ENCODE measurements at places on chromosomes 6 and 20. TPM values are rescaled to one million over a fixed set of nuclear protein-coding genes. Genes with fewer than 3 reads are reported as not detected.

GRCh38 chr6:142485256-142485655, 183.4 kb downstream of the ADGRG6 start:
- H3K27me3 ChIP-seq: no peaks in the 10 kb centered on the region
- DNase-seq: no peak
- no peak overlapping the region for H3K4me3 ChIP-seq
- no peak overlapping the region for H3K27ac ChIP-seq
- H3K36me3 ChIP-seq: no peaks in the 10 kb centered on the region
- no peaks in the 10 kb centered on the region for H3K4me1 ChIP-seq

DNA sequence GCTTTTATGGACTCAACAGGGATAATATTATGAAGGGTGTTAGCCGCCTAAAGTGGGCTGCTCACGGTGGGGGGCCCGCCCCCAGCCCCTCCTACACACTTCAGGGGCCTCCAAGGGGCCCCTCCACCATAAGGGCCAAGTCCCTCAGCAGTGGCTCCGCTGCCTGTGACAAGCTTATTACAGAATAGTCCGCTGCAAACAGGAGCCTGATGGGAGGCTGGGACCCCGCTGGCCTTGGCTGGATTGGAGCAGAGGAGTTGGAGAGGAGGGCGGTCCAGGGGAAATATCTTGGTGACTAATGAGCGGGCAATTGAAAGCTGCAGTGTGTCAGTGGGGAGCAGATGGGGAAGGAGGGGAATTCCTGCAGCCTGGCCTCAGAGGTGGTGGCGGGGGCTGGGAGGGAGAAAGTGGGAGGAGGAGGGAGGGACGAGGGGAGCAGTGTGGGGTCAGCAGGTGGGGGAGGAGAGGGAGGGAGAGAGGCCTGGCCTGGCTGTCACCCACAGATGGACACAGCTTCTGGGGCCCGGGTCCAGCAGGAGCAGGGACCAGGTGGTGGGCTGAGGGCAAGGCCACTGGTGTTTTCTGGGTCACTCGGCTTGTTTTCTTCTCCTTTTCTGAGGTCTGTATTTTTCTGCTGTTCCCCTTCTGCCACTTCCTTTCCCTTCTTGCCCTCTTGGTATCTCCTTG, 57.6 kb upstream of the FOXP4 start:
- no peak overlapping the region for H3K4me3 ChIP-seq
- no peak for DNase-seq
- H3K4me1 ChIP-seq: no peaks in the 10 kb centered on the region
- no peaks in the 10 kb centered on the region for H3K36me3 ChIP-seq
- H3K27ac ChIP-seq: no peak overlapping the region

DNA sequence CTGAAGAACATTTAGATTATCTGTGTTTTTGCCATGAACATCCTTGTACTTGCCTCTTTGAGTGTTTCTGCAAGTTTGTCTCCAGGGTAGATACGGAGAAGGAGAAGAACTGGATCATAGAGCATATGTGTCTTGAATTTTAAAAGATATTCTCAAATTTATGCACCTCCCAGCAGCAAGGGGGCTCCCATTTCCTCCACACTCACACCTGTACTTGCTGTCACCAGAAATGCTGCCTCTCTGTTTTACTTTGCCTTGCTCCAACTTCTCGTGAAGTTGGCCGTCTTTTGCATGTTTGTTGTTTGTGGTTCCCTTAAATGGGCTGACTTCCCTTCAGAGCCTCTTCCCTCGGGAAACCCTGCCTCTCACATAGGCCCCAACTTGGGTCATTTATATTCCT, 171.0 kb downstream of the TFAP2C start:
- no peak overlapping the region for H3K4me3 ChIP-seq
- no peaks in the 10 kb centered on the region for H3K36me3 ChIP-seq
- no peak for DNase-seq
- H3K27me3 ChIP-seq: no peaks in the 10 kb centered on the region
- H3K27ac ChIP-seq: no peak overlapping the region
- H3K4me1 ChIP-seq: no peaks in the 10 kb centered on the region

DNA sequence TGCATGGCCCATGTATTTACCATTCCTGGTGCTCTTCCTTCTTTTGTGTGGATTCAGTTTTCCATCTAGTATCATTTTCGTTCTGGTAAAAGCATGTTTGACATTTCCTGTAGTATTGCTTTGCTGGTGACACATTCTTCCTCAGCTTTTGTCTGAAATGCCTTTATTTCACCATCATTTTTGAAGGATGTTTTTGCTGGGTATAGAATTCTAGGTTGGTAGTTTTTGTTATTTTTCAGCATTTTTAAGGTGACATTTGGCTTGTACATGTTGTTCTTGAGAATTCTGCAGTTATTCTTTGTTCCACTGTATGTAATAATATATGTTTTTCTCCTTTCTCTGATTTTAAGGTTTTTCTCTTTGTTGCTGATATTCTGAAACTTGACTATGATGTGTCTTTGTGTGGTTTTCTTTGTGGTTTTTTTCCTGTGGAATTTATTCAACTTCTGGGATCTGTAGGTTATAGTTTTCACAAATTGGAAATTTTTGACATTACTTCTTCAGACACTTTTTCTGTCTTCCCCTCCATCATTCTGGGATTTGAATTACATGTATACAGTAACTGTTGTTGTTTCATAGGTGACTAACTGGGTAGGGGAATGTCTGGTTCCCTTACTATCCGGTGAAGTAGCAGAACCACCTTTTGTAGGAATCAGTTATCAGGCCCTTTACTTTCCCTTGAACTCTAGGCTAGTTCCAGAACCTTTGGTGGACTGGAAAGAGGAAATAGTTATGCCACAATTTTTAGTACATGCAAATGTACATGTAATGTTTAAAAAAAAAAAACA, 30.2 kb downstream of the SNX9 start:
- H3K36me3 ChIP-seq: no peaks in the 10 kb centered on the region
- no peak for DNase-seq
- no peaks in the 10 kb centered on the region for H3K27me3 ChIP-seq
- H3K4me3 ChIP-seq: no peak overlapping the region

GRCh38 chr6:11012976-11013720, 31.0 kb downstream of the ELOVL2 start:
- no peak overlapping the region for H3K4me3 ChIP-seq
- H3K4me1 ChIP-seq: no peaks in the 10 kb centered on the region
- no peaks in the 10 kb centered on the region for H3K27me3 ChIP-seq
- no peak for DNase-seq

- H3K27ac ChIP-seq: no peak overlapping the region
- H3K4me1 ChIP-seq: no peaks in the 10 kb centered on the region
- H3K27me3 ChIP-seq: no peaks in the 10 kb centered on the region
- no peak for DNase-seq
- H3K4me3 ChIP-seq: no peak overlapping the region
These were observed 45.7 kb upstream of the TMEM170B start for GRCh38 chr6:11491596-11492463.

GRCh38 chr20:44643596-44644229, 7.8 kb downstream of the ADA start:
- no peaks in the 10 kb centered on the region for H3K4me1 ChIP-seq
- H3K27ac ChIP-seq: peak overlapping the region; percentile 76
- no peak overlapping the region for H3K4me3 ChIP-seq
- H3K36me3 ChIP-seq: no peaks in the 10 kb centered on the region
- H3K27me3 ChIP-seq: no peaks in the 10 kb centered on the region
- peak; percentile 66 for DNase-seq

GRCh38 chr6:158220786-158221442, 52.8 kb downstream of the GTF2H5 start:
- H3K4me1 ChIP-seq: no peaks in the 10 kb centered on the region
- no peak overlapping the region for H3K4me3 ChIP-seq
- peak; percentile 68 for DNase-seq
- H3K27me3 ChIP-seq: no peaks in the 10 kb centered on the region
- no peaks in the 10 kb centered on the region for H3K36me3 ChIP-seq

GRCh38 chr20:49710971-49711666, 2.6 kb downstream of the B4GALT5 start:
- no peak overlapping the region for H3K27ac ChIP-seq
- peaks cover 9% of the 10 kb centered on the region for H3K4me1 ChIP-seq
- no peaks in the 10 kb centered on the region for H3K27me3 ChIP-seq

- no peaks in the 10 kb centered on the region for H3K27me3 ChIP-seq
- DNase-seq: peak; percentile 77
- peaks cover 3% of the 10 kb centered on the region for H3K36me3 ChIP-seq
These were observed 23.2 kb downstream of the ADAT2 start for GRCh38 chr6:143427109-143427817.

- H3K4me1 ChIP-seq: no peaks in the 10 kb centered on the region
- H3K36me3 ChIP-seq: no peaks in the 10 kb centered on the region
- H3K27ac ChIP-seq: no peak overlapping the region
- H3K4me3 ChIP-seq: no peak overlapping the region
- no peaks in the 10 kb centered on the region for H3K27me3 ChIP-seq
These were observed 74.3 kb downstream of the RPS12 start for GRCh38 chr6:132888701-132889100.

DNA sequence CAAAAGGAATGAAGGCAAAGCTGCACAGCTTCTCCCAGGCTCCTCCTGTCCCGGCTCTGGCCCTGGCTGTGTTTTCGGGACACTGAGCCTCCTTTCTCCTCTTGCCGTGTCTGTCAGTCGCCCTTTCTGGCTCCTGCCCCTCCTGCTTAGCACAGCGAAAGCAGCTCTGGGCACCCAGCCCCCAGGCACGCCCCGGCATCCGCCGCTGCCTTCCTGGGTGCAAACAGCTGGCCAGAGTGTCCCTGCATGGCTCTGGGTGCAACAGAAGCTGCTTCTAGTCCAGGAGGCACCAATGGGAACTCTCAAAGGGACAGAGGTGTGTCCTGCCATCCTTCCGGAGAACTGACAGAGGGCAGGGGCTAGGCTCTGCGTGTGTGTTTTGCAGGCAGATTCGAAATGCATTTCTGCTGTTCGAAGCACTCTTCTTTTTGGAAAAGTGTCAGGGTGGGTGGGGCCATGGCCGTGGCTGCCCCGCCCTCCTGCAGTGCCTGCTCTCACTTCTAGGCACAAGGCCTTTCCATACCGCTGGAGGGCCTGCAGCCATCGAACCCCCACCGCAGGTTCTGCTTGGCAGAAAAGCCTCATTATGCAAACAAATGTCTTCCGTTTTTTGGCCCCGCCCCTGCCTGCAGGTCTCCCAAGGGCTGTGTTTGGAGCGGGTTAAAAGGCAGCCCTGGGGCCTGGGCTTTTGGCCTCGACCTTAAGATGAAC, 15.5 kb downstream of the COL9A3 start:
- H3K27me3 ChIP-seq: no peaks in the 10 kb centered on the region
- no peak overlapping the region for H3K27ac ChIP-seq
- peaks cover 2% of the 10 kb centered on the region for H3K4me1 ChIP-seq
- H3K4me3 ChIP-seq: peak overlapping the region; percentile 22
- peak; percentile 93 for DNase-seq

DNA sequence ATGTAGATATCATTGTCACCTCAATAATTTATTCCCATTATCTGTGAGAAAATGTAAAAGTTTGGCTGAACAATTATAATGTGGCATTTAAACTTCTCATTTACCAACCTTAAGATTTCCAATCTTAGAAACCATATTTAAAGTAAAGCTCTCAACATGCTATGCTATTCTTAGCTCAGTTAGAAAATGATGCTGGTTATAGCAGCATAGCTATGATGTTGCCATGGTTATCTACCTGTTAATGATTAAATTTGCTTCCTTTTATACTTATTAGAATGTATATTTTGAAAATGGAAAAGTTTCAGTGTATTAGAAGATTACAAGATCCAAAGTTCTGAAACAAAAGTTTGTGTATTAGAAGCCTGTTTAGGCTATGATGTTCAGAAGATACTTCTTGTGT, 110.1 kb downstream of the GPR63 start:
- no peak overlapping the region for H3K27ac ChIP-seq
- no peaks in the 10 kb centered on the region for H3K27me3 ChIP-seq
- DNase-seq: no peak
- no peak overlapping the region for H3K4me3 ChIP-seq
- no peaks in the 10 kb centered on the region for H3K4me1 ChIP-seq

BNIP5 gene
- total RNA-seq: 9.1 TPM

ZSWIM3 gene
- 2.8 TPM for total RNA-seq

KHDRBS2 gene
- 23.9 TPM for total RNA-seq

CPNE5 gene
- 5.8 TPM for total RNA-seq

Measured in Peyer's patch (tissue), 4 donors.